Activated CD8-positive, alpha-beta memory T cell treated with anti-CD3 and anti-CD28 coated beads for 48 hours (primary cell): ENCODE measurements at places on chromosomes 6 and 20.

GRCh38 chr6:134123666-134124208 lies 71.3 kb upstream of the SLC2A12 start:
- DNase-seq, result no peak

DNA sequence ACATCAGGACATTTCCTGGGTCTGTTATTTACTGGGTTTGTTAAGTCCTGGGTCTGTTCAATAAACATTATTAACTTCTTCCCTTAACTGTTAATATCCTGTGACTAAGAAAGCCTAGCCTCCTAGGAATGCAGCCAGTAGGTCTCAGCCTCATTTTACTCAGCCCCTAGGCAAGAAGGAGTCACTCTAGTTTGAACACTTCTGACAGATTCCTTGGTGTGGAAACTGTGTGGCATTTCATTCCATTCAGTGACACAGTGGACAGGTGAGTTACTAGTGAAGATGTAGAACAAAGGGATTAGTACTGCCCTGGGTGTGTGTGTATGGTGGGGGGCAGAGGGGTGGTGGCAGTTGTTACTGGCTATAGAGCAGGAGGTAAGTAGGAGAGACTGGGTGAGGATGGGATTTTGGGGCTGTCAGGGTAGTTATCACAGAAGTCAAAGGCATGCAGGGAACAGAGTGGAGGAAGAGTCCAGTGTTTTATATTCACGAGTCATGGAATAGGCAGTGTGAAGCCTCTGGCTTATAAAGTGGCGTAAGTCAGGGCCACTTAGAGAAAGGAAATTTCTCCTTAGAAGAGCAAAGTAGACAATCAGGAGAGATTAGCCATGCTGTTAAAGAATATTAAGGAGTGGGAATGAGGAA lies 28.4 kb downstream of the RNF182 start:
- DNase-seq, result no peak

- no peak for DNase-seq
These were observed 174.0 kb downstream of the MRPL14 start for GRCh38 chr6:43953256-43953655.

DNA sequence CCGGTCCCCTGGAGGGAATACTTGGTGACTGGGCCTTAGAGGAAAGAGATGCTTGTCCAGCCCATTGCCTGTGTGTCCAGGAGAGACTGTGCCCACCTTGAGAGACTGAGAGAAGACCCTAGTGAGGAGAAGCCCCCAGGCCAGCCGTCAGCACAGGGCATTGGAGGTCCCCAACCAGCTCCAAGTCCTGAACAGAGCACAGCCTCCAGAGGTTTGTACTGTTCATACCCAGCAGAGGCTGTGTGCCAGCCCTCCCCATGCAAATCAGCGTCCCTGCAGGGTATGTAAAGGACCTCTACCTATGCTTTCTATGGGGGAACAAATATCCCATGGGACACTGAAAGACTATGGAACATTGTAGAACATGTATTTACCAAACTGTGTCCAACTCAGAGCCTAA lies 8.4 kb downstream of the HLA-E start:
- no peak for DNase-seq

DNA sequence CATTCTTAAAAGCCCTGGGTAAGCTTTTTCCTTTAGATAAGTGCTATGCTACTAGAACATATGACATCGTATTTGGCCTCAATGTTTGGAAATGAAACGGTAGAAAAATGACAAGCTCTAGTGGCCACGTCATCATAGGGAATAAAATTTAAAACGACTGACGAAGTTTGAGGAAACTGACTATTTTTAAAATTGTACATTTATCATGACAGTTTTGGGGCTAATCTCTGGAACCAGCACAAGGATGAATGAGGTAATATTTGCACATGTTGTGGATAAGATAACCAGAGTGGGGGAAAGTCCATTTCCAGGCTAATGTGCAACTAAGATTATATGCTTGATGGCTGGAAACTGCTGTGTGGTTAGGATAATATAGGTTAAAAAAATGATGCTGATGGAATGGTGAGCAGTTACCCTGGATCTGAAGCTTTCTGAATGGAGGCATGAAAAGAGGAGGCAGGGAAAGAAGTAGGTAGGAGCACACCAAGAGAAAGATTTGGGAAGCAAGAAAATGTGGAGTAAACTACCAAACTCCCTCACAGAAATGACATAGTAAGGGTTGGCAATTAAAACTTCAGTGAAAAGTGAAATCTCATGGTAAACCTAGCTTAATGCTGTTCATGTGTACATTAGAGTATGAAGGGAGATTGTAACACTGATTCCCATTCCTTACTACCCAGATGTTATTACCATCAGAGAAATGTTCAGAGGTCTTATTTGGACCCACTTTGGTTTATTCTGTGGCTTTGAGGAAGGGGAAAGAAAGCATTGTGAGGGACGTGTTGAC lies 42.7 kb upstream of the CEP162 start:
- DNase-seq, result no peak

DNA sequence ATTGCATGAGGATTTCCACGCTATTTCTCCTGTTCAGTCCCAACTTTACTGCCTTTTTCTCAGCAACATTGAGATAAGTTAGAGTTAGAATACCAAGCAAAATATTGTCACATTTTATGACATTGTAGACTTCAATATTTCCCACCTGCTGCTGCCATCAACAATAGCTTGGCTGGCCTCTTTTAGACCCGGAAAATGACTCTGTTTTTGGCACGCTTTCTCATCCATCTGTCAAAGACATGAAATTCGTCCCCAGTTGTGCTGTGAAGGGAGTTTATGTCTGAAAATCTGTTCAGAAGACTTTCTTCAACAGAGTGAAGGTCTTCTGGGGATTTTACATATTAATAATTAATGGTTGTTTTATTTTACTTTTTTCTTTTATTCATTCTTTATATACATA lies 857.3 kb downstream of the FRK start:
- DNase-seq, result no peak

GRCh38 chr6:113121571-113121970 lies 735.6 kb upstream of the MARCKS start:
- no peak for DNase-seq
